ENCODE measurements at places on chromosomes 4 and X. TPM values are rescaled to one million over a fixed set of nuclear protein-coding genes. Genes with fewer than 3 reads are reported as not detected.

The SPATA4 gene
- not detected for total RNA-seq

DNA sequence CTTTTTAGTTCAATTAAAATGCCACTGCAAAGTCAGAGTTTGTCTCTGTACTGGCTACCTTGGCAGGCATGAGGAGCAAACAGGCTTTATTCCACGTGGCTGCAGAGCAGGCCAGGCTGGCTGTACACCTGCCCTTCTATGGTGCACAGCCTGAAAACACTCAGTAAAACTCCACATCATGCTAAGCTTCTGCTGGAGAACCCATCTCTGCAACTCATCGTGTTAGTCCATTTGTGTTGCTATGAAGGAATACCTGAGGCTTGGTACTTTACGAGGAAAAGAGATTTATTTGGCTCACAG, 214.4 kb downstream of the SCFD2 start:
- DNase-seq, result no peak

GRCh38 chr4:71185037-71185436, 153.8 kb upstream of the SLC4A4 start:
- DNase-seq, result no peak

The TRAM1L1 gene
- 3.8 TPM for total RNA-seq

GRCh38 chr4:46804781-46805413, 104.1 kb downstream of the COX7B2 start:
- no peak for DNase-seq

The H2AZ1 gene
- total RNA-seq, result 589 TPM

DNA sequence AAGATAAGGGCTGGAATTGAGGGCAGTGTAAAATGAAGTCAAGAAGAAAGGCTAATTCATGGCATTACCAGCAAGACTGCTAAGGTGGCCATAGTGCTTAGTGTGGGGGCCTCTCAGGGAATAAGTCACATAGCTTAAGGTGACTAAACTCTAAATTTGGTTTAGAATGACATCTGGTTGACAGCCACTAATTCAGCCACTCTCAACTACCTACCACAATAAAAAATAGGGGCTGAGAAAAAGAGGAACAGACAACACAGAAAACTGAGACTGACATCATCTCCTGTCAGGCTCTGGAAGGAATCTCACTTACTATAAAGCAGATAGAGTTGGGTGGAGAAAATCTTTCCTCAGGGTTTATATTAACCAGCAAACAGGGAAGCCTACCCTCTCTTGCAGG, 96.9 kb downstream of the CHRDL1 start:
- no peak for DNase-seq

DNA sequence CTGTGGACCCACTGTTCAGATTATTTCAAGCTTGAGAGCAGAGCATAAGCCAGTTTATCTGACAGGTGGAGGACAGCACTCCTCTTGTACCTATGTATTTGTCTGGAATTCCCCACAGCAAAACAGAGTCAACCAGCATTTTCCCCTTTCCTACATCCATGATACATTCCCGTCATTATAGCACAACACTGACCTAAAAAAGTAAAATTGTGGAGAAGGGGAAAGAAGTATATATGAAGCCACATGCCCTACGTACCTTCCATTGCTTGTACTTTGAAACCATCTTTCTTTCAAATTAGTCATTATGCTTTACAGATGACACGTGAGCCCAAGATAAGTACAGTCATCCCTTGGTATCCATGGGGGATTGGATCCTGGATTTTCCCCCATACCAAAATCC, 73.3 kb downstream of the KLHL8 start:
- no peak for DNase-seq

DNA sequence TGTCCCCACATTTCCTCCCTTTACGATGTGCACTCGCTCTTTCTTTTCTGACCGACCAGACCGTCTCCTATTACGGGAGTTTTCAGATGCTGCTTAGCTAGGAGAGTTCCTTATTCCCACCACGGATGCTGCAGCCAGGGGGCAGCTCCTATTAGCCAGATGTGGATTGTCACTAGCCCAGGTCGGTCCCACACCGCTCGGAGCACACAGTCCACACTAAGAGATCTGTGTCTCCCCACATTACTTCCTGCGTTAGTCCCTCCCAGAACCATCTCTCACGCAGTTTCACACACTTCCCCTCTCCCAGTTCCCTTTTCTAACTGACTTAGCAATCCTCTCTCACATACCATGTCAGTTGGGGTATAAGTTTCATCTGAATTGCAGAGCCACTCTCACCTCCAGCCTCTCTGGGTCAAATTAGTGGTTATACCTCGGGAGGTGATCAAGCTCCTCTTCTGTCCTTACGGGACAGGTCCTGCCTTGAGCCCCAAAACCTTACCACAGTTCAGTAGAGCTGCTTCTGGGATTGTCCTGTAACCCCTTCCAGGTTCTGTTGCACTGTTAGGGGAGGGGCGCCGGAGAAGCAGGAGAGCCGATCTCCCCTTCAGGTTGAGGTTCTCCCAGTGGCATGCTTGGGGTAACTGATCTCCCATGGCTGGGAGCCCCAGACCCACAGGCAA, 28.2 kb downstream of the SULT1E1 start:
- no peak for DNase-seq

- no peak for DNase-seq
Observed at GRCh38 chr4:13445841-13446790, 38.0 kb downstream of the RAB28 start.

GRCh38 chr4:86015412-86016350, 344.2 kb downstream of the MAPK10 start:
- DNase-seq, result no peak

- DNase-seq, result no peak
Observed at GRCh38 chrX:69287095-69287494, 121.8 kb upstream of the PJA1 start.

The PAGE2 gene
- total RNA-seq, result 0.29 TPM

The TMEM35A gene
- not detected for total RNA-seq

Data from Daoy (cell line).